Stimulated activated naive B cell treated with anti-CD40 and anti-IgM and Interleukin-4, amounts not matched to agents 10 μg/mL and 1 μg/mL and 100 μg/mL, for 72 hours (primary cell): ENCODE measurements at places on chromosomes 3 and 15.

DNA sequence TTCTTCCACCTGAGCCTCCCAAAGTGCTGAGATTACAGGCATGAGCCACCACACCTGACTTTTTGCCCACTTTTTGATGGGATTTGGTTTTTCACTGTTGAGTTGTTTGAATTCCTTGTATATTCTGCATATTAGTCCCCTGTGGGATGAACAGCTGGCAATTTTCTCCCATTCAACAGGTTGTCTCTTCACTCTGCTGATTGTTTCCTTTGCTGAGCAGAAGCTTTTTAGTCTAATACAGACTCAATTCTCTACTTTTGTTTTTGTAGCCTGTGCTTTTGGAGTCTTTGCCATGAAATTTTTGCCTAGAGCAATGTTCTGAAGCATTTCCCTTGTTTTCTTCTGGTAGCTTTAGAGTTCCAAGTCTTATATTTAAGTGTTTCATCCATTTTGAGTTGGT lies 62.7 kb upstream of the MFGE8 start:
- DNase-seq = no peak

GRCh38 chr3:16836505-16837237 lies 48.1 kb upstream of the PLCL2 start:
- no peak for DNase-seq

GRCh38 chr15:68627476-68627875 lies 48.7 kb downstream of the CORO2B start:
- DNase-seq = no peak

- no peak for DNase-seq
Measured at GRCh38 chr3:190699776-190700175, 162.7 kb downstream of the GMNC start.

DNA sequence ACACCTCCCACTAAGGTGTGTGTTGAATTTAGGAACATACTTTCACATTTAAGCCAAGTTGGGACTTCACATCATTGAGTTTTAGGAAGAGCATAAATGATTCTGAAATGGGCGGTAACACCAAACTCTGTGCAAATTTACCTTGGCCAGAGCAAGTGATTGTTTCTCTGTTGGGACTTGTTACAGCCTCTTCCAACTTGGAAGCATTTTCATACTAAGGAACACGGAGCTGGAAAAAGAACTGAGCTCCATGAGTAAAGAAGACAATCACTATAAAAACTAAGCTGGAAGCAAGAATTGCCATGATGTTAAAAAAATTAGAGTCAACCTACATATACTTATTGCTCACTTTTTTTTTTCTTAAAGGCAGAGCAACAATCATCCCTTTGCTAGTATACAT lies 371.3 kb downstream of the ERC2 start:
- DNase-seq = no peak

- DNase-seq = no peak
Measured at GRCh38 chr3:48395714-48396113, 23.7 kb downstream of the FBXW12 start.

- DNase-seq = no peak
Measured at GRCh38 chr3:42023380-42023779, 61.5 kb upstream of the ULK4 start.

GRCh38 chr3:45719655-45720487 lies 30.7 kb downstream of the SACM1L start:
- DNase-seq = no peak

GRCh38 chr3:145088917-145089316 lies 1072.1 kb downstream of the PLOD2 start:
- no peak for DNase-seq

GRCh38 chr15:85793641-85794597 lies 806 bp downstream of the KLHL25 start:
- peak; percentile 8 for DNase-seq

DNA sequence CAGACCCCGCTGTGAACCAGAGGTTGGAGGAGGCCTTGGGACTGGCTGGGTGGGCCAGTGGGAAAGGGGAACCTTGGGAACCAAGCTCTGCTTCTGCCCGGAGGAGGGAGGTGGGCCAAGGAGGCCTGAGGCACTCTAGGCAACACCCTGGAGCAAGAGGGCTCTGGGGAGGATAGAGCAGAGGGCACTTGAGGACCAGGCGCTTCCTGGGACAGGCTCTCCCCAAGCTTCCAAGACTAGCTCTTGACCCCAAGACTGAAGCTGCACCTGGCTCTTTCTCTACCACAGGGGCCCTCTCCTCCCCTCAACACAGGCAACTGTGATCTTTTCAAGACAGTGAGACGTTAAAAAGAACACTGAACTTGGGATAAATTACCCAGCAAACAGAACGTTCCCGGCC lies 20.3 kb downstream of the TKT start:
- no peak for DNase-seq

DNA sequence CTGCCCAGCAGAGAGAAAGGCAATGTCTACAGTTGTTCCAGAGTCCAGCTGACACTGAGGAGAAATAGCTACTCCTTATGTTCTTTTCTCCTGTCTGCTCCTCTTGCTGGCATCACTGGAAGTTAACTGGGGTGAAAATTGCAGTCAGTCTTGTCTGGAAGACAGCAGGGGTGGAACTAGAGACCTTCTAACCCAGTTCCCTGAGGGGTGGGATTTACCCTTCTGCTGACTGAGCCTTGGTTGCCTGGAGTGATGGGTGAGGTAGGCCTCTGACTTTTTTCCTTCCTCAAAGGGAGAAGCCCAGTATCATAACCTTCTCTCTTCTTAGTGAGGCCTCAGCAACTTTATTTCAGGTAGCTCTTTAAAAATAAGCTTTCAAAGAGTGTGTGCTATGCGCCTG lies 16.2 kb downstream of the ZNF609 start:
- peak; percentile 3 for DNase-seq

GRCh38 chr3:127964053-127964452 lies 49.0 kb downstream of the KBTBD12 start:
- no peak for DNase-seq

- no peak for DNase-seq
Measured at GRCh38 chr15:23690450-23690852, 3.3 kb upstream of the NDN start.

GRCh38 chr15:98154863-98155262 lies 194.4 kb downstream of the ARRDC4 start:
- DNase-seq = no peak

DNA sequence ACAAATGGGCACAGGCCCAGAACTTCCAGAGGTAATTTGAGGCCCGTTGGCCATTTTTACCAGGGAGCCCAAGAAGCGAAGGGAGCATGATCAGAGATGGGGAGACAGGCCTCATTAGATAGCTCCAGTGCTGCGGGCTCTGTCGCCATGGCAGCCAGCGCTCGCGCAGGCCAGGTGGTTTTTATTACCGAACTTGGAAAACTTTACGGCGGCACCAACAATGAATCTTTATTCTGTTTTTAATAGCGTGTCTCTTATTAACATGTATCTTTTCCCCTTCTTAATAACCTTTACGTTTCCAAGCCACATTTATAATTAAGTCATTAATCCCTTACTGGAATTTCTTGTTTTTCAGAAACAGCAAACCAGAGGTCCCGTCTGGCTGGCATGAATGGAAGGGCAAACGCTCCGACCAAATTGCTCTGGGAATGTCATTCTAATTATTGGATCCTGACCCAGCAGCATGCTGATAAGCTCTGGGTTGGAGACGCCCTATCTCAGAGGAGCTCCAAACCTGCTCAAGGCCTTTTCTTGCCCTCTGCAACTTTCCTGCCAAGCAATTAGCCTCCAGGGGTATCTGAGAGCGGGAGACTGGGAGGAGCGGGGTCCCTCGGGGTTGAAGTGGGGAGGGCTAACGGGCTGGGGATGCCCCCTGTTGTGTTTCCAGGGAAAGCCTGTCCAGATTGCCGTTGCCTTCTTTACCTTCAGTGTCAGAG lies 256.4 kb downstream of the TLE3 start:
- DNase-seq = no peak

DNA sequence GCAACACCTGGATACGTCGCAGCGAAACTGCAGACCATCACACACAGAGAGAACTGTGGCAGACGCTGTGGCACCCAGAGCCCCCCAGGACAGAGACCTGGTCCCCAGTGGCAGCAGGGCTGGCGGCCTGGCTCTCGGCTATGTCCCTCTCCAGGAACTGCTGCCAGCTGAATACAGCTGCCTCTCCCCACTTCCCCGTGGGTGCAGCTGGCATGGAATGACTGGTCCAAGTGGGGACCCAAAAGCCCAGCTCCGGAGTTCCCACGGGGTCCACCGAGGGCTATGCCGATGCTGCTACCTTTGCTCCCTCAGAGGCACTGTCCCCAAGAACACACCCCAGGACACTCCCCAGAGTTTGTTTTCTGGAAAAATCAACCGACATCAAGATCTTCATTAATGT lies 67.8 kb upstream of the GATA2 start:
- no peak for DNase-seq

DNA sequence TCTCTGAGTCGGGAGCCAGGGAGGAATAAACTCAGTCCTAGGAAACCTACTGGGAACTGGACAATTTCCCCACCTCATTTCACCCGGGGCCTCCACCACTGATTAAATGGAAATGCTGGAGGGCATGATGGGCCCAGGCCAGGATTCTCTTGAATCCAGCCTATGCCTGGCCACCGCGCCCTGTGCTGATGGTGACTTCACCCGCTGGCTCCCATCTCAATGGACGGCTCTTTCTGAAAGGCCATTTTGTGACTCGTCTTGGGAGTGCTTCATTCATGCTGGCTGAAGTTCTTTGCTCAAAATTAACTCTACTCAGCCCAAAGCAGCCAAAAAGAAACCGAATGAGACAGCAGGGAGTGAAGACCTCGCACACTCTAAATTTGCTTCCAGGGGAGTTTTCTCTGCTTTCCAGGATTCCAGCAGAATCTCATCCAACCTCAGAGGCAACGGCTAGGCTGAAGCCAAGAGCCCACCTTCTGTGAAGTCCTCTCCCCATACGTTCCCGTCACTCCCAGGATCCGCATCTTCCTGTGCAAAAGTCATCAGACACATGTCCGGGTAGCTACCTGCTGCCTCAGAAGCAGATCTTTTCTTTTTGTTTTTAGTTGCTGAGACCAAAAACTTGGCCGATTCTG lies 266.0 kb upstream of the ICE2 start:
- no peak for DNase-seq

- no peak for DNase-seq
Measured at GRCh38 chr3:150607267-150608065, 4.3 kb downstream of the SELENOT start.
